Activated T-cell treated with anti-CD3 and anti-CD28 coated beads, Interleukin-2, amount 50 U/mL, for 72 hours (primary cell): ENCODE measurements at places on chromosomes 3 and 15.

DNA sequence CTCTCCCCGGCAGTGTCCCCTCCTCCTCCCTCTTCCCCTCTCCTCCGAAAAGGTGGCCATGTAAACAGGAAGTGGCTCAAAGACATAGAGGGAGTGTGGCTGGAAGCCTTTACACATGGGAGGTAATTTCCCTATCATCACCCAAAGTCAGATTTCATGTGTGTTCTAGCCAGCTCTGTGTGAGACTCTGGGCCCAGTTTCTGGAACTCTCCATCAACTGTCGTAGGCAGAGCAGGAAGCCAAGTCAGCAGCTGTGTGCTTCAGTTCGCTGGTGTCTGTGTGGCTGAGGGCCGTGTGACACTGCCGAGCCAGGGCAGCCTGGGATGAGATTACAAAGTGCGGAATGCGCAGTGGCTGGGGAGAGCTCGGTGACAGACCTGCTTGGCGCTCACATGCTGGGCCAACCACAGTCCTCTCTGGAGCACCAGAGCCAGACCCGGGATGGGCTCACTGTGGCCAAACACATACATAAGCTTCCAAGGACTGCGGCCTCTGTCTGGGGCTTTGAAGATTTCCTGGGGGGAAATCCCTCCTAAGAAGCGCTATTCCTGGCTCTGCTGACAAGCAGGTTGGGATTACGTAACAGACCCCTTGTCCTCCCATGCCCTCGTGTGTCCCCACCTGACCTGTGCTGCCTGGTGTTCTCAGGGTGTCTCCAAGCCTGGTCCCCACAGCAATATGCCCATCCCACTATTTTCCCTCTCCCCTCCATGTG is 50.7 kb downstream of the UMPS start:
- DNase-seq = no peak

DNA sequence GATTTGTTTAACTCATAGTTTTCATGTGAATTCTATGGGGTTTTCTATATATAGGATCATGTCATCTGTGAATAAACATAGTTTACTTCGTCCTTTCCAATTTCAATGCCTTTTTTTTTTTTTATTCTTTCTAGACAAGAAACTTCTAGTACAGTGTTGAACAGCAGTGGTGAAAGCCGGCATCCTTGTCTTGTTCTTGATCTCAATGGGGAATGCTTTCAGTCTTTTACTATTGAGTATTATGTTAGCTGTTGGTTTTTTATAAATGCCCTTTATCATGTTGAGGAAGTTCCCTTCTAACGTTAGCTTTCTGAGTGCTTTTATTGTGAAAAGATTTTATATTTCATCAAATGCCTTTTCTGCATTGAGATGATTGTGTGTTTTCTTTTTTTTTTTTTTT is 69.0 kb downstream of the SLMAP start:
- no peak for DNase-seq

DNA sequence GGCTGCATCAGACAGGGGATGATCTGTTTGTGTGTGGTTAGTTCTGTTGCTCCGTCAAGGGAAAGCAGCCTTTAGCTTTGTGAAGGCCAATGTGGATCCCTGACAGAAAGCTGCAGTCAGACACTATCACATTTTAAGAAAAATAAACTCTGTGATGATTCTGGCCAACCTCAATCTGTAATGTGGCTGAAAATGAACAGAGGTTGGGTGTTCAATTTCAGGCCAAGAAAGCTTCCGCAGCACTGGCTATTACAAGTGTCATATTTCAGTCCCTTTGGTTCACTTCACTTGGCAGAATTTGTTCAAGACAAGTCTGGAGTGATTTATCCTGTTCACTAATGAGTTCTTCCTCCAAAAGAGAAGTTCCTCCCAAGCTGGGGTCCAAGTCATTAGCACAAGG is 571.8 kb upstream of the IL12A start:
- no peak for DNase-seq

- DNase-seq = no peak
Measured at GRCh38 chr15:68499620-68500312, 67.8 kb upstream of the ITGA11 start.

DNA sequence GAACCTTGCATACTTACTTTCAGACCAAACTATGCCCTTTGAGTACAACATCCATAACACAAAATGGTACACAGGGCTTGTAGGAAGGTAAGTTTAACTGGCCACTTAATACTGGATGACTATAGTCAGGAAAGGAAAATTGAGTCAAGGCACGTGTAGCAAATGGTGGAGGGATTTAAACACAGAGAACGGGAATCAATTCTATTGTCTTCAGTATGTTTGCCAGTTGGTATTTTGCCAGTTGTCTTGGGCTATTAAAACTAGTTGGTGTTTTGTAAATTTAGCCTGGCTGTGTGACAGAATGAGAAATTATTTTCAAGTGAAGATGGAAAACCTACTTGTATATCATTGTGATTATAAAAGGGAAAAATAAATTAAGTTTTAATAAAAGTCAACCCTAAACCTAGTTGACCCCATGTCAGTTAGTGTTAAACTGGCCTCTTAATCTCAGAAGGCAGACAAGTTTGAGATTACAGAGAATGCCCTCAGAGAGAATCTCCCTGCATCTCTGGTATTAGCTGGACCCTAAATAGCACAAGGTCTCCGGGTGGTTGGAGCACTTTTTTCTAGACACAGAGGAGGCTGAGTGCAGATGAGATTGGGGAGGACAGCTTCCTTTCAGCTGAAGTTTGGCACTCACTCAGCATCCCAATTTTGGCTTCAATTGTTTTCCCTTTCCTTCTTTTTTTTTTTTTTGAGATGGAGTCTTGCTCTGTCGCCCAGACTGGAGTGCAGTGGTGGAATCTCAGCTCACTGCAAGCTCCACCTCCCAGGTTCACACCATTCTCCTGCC is 91.2 kb downstream of the MB21D2 start:
- DNase-seq = no peak

DNA sequence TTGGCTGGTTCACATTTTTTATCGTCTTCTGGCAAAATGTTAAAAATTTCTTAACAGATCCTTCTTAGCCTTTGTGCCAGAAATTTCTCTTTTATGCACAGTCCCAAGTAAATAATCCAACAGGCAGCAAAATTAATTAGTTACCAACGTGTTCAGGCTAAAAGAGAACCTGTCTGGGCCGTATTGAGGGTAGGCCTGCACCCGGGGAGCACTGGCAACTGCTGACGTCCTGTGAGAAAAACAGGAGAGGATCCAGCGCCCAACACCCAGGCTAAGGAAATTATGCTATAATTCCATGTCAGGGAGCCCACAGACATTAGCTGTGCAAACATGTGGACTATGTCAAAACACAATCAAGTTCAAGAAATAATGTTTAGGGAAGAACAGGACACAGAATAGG is 30.7 kb upstream of the CSTA start:
- no peak for DNase-seq

DNA sequence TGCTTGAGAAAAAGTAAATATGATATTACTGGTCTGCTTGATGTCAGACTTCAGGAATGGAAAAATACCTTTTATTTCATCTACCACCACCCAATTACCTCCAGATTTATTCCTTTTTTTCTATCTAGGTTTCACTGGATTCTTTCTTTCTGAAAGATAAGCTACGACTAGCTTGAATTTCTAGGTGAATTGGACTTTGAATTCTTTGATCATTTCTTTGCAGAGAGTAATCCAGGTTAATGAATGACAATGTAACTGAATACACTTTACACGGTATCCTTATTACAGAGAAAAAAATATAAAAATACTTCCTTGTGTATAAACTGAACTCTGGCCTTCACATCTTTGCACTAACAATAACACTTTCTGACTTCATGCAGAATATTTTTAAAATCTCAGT is 59.5 kb upstream of the TRPC1 start:
- no peak for DNase-seq

GRCh38 chr3:4021162-4021561 is 221.9 kb downstream of the LRRN1 start:
- DNase-seq = no peak

- DNase-seq = no peak
Measured at GRCh38 chr3:7428206-7428718, 567.3 kb downstream of the GRM7 start.

DNA sequence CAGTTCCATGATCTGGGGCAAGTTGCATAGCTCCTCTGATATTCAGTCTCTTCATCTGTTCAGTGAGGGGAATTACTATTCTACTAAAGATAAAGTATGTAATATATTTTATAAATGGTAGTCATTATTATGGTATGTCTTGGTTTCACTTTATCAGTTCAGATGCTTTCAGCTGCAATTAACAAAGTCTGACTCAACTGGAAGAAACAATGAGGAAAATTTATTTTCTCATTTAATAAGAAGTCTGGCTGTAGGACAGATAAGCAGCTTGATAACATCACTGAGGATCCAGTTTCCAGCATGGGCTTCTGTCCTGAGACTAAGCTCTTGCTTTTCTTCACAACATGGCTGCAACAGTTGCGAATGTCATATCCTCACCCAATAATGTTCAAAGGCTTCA is 354.3 kb upstream of the TRIM42 start:
- DNase-seq = no peak

DNA sequence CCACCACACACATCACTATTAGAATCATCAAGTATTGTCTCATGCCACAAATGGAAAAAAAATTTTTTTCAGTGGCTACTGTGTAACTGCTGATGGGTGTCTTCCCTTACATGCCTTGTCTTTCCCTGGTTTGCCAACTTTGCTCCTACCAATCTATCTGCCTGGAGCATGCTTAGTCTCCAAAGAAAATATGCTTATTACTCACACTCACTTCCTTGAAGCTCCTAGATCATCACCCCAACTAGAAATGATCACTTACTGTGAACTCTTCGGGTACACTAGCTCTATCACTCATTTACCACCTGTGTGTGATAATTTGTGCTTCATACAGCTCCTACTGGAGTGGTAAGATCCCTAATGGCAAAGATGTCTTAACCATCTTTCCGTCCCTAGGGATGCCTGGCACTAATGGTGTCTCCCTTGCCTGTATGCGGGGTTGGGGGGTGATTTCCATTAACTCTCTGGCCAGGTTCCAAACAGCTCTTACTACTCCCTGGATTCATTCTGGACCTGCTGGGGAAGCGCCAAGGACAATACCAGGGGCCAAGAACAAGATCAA is 799 bp downstream of the VPS33B start:
- DNase-seq = no peak

DNA sequence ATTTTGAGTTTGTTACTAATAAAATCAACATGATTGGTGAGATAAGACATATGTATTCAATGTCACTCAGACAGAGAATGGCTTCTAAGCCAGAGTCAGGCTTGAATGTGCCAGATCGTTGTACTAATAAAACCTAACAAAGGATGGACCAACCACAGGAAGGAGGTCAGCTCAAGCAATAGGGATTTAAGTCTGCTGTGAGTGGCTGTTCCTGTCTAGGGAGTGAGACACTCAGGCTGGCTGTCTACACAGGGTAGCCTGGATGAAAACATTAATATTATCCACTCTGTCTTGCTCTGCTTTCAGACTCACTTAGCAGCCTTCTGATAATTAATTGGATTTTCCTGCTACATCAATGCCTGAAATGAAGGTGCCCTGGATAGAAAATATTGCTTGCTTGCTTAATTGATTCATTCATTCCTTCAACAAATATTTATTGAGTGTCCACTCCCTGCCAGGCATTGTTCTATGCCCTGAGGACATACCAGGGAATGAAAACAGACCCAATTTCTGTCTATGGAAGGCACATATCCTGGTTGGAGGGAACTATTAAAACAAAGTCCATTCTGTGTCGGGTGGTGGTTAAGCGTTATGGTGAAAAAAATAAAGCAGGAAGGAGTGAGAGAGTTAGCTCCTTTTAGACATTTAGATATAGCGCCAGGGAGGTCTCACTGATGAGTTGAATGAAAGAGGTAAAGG is 239.4 kb downstream of the CHST2 start:
- no peak for DNase-seq

GRCh38 chr3:109269577-109270275 is 46.6 kb downstream of the DPPA2 start:
- DNase-seq = no peak

DNA sequence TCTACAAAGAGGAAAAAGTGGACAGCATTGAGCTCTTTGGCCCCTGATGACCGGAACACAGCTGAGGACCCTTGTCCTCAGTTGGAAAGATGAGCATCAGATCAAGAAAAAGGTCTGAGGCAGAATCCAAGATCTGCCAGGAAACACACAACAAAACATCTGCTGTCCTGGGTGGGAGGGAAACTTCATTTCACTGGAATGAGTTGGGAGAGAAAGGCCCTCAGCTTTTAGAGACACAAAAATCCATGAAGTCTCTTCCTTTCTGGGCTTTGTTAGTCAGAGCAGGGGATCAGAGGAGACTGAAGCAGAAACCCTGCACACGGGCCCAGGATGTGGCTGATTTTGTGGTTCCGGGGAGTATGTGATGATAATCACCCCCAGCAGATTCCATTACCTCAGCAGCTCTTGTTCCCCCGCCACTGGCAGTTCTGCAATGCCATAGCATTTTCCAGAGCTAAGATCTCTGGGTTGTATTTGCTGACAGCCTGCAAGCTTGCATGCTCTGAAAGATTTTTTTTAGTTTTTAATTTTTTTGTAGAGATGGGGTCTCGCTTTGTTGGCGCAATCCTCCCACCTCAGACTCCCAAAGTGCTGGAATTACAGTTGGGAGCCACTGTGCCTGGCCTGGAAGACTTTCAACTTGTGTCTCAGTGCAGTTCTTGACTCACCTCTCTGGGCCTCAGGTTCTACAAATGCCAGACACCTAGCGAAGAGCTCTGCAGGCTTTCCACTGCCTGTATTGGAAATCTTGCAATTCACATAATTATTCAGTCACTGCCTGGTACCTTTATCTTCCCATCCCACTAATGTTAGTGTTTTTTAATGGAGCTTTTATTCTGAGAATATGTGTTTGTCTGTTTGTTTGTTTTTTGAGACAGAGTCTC is 5.8 kb upstream of the TATDN2 start:
- peak; percentile 77 for DNase-seq

DNA sequence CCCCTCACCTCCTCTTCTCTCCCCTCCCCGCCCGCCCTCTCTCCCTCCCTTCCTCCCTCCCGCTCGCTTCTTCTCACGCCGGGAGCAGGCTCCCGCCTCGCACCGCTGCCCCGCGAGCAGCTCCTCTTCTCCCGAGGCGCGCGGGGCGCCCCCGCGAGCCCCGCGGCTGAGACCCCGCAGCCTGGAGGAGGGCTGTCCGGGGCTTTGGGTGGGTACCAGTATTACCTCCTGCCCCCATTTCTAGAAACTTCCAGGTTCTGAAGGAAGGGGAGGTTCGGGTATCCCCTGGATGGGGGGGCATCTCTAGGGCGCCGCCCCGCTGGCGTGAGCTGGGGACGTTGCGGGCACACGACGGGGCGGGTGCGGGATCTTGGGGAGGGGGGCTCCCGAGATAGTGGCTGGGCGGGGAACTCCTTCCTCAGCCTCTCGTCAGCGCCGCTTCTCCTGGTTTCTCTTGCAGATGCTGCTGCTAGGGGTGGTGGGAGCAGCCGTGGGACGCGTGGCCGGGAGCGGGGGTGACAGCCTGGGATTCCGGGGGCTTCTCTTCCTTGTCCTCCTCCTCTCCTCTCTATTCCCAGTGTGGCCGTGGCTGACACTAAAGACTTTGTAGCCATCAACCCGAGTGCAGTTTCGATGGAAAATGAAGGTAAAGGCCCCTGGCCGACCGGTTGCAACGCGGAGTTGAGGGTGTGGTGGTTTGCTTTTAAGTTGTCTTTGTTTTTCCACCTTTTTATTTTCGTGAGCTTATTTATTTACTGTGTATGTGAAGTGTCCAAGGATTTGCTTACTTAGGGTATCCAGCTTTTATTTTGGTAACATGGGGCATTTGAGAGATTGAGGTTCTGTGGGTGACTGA is 474 bp downstream of the ATP2C1 start:
- DNase-seq = peak; percentile 48

- no peak for DNase-seq
Measured at GRCh38 chr3:121707531-121708273, 41.8 kb downstream of the GOLGB1 start.
